Forelimb muscle (tissue), 1 donor: ENCODE measurements at places on chromosomes 6 and 20.

GRCh38 chr6:83976871-83977270 is 56.7 kb upstream of the MRAP2 start:
- no peak for DNase-seq

DNA sequence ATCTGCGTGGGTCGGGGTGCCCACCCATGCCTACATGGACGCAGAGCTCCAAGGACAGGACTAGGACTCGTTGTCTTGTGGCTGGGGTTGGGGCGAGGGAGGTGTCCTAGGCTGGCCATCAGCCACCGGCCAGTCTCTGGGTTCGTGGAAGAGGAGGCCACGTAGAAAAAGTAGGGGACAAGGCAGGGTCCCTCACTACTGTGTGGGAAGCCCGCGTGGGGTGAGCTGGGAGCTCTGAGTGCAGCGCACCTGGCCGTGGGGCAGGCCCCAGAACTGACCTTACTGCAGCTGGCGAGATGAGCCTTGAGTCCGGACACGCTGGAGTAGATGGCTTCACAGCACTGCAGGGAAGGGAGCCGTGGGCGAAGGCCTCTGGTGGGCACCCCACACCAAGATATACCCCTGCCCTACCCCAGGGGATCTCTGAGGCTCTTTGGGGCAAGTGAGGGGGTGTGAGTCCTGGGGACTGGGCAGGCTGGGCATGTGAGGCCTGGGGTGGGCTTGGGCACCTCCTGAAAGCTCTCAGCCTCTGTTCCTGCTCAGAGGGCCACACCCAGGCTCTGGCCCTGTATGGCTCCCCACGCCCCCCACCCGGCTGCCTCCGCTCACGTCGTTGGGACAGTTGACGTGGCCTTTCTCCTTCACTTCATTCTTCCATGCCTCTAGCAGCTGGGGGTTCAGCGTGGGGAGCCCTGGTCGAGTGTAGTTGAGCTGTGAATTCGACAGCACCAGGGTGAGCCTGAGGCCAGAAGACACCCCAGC is 5.6 kb upstream of the UCKL1 start:
- no peak for DNase-seq

DNA sequence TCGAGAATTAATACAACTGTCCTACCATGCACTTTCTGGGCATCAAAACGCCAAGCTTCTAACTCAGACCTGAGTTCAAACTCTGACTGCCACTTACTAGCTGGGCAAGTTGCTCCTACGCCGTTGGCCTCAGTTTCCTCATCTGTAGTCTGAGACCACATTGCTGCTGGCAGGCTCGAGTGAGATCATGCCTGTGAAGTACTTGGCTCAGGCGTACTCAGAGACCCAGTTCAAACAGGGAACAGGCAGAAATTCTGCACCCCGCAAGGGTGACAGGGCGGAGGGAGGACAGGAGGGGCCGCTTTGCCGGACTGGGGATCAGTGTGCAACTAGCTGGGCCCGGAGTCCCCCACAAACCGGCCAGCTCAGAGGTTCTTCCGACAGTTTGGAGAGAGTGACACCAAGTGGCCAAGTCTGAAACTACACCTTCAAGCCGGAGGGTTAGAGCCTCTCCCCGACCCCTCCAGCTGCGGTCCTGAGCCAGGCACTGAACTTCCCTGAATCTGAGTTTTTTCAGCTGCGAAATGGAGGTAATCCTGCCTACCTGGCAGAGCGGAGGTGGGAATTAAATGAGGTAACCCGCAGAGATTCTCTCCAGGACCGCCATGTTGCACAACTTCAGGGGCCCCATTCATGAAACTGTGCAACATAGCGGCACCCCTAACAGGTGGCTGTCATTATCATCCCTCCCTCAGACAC is 46.0 kb upstream of the PTPN1 start:
- DNase-seq = no peak

GRCh38 chr6:155223646-155224451 is 40.0 kb upstream of the CLDN20 start:
- no peak for DNase-seq

DNA sequence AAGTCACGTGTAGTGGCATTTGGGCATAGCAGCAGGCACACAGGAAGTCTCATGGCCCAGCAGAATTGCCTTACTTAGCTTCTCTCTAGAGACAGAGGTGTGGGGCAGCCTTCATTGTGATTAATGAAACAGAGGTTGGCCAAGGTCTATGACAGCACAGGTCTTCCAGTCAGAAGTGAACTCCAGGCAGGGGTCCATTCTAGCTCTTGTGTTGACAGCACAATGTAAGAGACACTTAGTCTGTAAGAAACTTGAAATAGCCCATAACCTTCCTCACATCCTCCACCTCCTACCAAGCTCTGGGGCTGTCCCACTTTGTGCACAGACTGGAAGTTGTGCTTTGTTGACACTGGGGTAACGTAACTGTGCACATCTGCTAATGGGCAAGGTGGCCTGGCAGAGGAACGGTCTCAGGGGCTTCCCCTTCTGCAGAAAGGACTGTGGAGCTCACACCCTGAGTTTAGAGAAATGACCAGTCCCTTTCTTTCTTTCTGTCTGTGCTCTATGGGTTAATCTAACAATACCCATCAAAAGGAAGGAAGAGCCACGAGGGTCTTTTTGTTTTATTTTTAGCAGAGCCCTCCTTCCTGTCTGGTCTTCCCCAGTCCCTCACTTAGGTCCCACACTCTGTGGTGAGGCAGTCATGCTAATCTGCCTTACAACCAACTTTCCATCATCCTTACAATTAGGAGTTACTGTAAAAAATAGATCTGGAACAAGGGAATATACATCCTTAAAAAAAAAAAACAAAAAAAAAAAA is 35.6 kb upstream of the TAGAP start:
- no peak for DNase-seq

- no peak for DNase-seq
Observed at GRCh38 chr6:150430815-150431214, 62.0 kb downstream of the IYD start.

DNA sequence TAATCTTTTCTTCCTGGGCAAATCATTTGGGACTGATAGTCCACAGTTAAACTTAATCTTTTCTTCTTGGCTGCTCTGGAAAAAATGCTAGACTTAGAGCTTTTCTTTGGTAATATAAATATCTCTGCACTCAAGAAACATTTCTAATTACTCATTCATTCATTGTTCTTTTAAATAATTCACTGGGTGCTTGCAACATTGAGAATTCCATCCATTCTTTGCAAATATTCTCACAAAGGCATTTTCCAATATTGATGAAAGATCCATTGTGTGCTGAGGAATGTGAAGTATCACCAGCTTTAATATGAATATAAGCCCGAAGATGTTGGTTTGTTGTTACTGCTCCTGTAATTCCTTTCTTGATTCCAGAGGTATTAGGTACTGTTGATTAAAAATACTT is 38.4 kb downstream of the AKAP7 start:
- no peak for DNase-seq

DNA sequence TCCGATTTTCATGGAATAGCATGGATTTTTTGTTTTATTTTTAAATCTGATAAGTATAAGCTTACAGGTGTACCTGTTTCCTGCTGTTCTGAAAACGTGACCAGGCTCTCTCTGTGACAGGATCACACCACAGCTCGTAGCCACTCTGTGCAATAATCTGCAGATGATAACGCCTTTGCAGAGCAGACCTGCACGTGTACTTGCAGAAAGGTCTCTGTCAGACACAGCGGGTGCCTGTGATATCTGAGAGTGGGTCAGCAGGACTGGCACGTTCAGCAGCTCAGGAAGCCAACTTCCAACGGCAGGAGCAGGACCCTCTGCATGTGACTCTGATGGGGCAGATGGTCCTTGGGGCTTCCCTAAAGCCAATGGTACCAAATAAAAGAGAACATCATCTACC is 68.6 kb upstream of the HDDC2 start:
- no peak for DNase-seq
